ENCODE measurements at places on chromosomes 4 and X.

DNA sequence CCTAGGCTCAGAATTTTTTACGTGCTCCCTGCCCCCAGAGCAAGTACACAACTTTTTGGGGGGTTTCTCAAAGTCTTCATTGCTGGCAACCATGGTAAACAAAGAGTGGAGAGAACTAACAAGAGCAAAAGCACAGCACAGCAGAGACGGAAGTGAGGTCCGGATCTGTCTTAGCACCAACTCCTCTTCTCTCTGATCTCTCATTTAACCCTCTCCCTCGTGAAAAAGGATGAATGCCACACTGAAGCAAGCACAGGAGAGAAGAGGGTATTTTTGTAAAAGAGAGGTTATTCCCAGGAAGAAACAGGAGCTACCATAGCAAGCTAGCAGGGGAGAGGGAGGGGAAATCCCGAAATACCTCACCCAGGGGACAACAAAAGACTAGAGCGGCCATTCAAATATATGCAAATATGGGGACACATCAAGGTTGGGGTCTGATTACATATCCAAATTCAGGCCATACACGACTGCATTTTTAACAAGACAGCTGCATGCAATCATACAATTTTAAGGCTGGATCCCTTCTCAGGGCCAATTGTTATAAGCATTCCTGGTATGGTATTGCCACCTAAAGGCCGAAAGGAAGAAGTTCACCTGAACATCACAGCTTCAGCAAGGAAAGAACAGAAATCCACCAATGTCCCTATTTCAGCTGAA is 46.6 kb downstream of the CD40LG start:
- H3K36me3 ChIP-seq, result no peaks in the 10 kb centered on the region
- DNase-seq, result no peak
- no peaks in the 10 kb centered on the region for H3K27me3 ChIP-seq
- H3K27ac ChIP-seq, result no peak overlapping the region
- H3K4me3 ChIP-seq, result no peak overlapping the region
- no peaks in the 10 kb centered on the region for H3K4me1 ChIP-seq

- H3K36me3 ChIP-seq, result no peaks in the 10 kb centered on the region
- no peaks in the 10 kb centered on the region for H3K4me1 ChIP-seq
- no peak overlapping the region for H3K27ac ChIP-seq
- no peaks in the 10 kb centered on the region for H3K27me3 ChIP-seq
- H3K4me3 ChIP-seq, result no peak overlapping the region
- DNase-seq, result no peak
Measured at GRCh38 chr4:127309369-127310102, 323.2 kb upstream of the INTU start.

GRCh38 chr4:123127218-123127617 is 204.8 kb upstream of the NUDT6 start:
- no peak for DNase-seq
- no peaks in the 10 kb centered on the region for H3K27me3 ChIP-seq
- no peak overlapping the region for H3K4me3 ChIP-seq
- no peaks in the 10 kb centered on the region for H3K4me1 ChIP-seq
- no peaks in the 10 kb centered on the region for H3K36me3 ChIP-seq
- H3K27ac ChIP-seq, result no peak overlapping the region

DNA sequence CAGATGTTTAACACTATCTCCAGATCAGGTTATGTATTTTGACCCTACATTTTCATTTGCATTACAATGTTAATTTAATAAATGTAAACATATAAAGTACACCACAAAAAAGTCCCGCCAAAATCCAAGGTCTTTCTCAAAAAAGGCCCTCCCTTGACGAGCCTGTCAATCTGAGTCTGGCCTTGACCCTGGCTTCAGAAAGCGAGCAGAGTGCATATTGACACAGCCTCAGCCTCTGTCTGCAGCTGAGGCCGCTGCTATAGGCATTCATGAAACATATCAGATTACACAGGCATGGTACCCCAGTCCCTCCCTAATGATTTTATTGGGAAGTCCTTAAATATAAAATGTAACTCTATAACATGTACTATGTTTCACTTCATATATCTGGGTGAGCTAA is 6.2 kb downstream of the MBNL3 start:
- H3K4me1 ChIP-seq, result no peaks in the 10 kb centered on the region
- no peaks in the 10 kb centered on the region for H3K27me3 ChIP-seq
- no peak overlapping the region for H3K27ac ChIP-seq
- no peaks in the 10 kb centered on the region for H3K36me3 ChIP-seq
- no peak overlapping the region for H3K4me3 ChIP-seq

DNA sequence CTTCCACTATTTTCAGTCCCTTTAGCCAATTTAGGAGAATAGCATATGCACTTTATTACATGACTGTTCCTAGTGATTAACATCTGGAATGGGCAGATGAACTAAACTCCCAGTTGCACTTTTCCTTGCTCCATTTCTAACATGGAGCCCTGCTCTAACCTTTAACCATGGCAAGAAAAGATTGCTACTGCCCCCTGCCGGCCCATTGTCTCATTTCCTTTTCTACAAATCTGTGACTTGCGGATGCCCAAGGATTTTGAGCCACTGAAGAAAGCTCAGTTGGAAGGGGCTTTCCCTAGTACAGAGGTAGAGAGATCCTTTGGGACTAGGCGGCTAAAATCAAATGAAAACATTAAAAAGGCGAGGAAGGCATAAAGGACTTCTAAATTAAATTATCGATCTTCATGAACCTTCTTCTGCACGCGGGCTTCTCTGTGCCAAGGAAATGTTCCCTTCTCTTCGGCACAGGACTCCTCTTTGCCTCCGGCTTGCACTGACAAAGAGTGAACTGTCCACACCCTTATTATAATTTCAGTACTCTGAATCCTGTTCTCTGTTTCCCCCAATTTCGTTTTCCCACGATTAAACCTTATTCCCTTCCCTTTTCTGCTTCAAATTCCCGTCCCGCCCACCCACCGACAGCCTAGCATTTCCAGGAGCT is 577 bp upstream of the GLRA2 start:
- no peak overlapping the region for H3K4me3 ChIP-seq
- no peaks in the 10 kb centered on the region for H3K4me1 ChIP-seq
- peak; percentile 20 for DNase-seq

DNA sequence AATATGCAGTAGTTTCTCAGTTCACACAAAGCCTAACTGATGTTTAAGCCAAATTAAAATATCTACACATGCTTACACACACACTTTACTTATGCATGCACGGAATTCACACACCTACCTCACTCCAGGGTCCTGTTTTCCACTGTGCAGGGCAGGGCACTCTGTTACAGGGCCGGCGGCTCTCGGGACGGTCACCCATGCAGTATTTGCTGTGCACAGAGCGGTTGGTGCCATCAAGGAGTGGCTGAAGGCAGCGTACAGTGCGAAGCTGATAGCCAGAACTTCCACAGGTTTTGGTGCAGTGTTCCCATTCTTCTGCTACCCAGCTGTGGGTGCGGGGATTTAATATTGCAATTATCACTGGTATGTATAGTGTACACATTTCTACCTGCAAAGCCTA is 258.9 kb downstream of the NPFFR2 start:
- no peak overlapping the region for H3K4me3 ChIP-seq
- DNase-seq, result no peak
- no peaks in the 10 kb centered on the region for H3K27me3 ChIP-seq
- H3K4me1 ChIP-seq, result no peaks in the 10 kb centered on the region

DNA sequence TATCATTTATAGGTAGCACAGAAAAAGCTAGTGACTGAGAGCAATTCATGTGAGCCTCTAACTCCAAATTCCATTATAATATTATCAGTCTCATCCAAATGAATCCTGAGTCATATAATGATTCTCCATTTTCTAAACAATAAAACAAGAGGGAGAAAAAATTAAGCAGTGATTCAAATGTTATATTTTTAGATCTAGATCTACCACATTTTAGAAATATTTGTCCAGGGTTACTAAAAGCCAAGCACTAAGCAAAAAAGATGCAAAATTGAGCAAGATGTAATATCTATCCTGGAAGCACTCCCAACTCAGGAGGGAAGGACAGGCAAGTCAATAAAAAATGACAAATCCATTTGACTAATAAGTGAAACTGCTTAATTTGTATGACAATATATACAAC is 172.8 kb downstream of the FBXW7 start:
- no peak for DNase-seq
- no peaks in the 10 kb centered on the region for H3K36me3 ChIP-seq
- no peaks in the 10 kb centered on the region for H3K27me3 ChIP-seq
- no peak overlapping the region for H3K27ac ChIP-seq

DNA sequence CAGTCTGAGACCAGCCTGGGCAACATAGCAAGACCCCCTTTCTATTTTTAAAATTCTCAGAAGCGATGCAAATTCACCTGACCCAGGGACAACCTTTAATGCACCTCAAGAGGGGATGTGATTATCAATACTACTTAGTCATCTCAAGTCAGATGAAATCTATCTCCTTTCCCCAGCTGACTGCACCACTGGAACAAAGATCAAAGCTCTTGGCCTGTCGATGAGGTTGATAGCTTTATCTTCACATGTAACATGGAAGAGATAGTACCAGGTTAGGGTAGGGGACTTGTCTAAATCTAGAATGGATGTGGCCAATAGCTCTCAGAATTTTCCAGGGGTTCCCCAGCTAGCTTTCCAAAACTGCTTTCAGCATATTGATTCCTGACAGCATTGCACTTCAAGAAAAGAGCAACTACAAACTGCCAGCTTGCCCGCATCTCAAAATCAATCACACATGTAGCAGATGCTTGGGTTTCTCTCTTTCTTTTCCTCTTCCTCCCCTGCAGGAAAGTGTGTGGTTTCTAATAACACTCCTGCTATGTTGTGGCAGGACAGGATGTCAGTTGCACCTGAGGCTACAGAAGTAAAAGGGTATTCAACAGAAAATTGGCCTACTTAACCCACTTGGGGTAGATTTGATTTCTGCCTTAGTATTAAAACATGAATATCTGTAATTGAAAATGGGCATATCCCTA is 12.2 kb upstream of the TMEM164 start:
- H3K36me3 ChIP-seq, result no peaks in the 10 kb centered on the region
- H3K27ac ChIP-seq, result no peak overlapping the region
- H3K4me1 ChIP-seq, result no peaks in the 10 kb centered on the region
- no peaks in the 10 kb centered on the region for H3K27me3 ChIP-seq
- no peak for DNase-seq
- no peak overlapping the region for H3K4me3 ChIP-seq

DNA sequence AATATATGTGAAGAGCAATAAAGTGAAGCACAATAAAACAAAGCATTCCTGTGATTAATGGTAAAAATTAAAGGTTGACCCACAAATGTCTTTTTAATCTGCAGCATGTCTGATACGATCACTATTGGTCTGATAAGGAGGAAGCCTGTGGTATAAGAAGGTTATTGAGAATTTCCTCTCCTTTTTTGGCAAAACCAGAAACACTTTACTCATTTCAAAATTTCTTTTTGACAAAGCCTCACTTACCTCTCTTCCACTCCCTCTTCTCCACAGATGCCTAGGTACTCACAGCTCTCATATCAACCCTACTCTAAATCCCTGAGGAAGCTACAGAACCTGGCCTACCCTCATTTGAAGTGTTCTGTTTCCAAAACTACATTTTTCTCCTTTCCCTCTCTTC is 56.1 kb downstream of the TSPAN5 start:
- no peaks in the 10 kb centered on the region for H3K36me3 ChIP-seq
- no peak overlapping the region for H3K4me3 ChIP-seq
- no peaks in the 10 kb centered on the region for H3K4me1 ChIP-seq

- no peaks in the 10 kb centered on the region for H3K27me3 ChIP-seq
- no peaks in the 10 kb centered on the region for H3K36me3 ChIP-seq
- no peak overlapping the region for H3K4me3 ChIP-seq
- H3K27ac ChIP-seq, result no peak overlapping the region
- no peaks in the 10 kb centered on the region for H3K4me1 ChIP-seq
- no peak for DNase-seq
Measured at GRCh38 chr4:29983890-29984289, 736.3 kb upstream of the PCDH7 start.

- H3K27me3 ChIP-seq, result peaks cover 4% of the 10 kb centered on the region
- H3K27ac ChIP-seq, result no peak overlapping the region
- no peaks in the 10 kb centered on the region for H3K36me3 ChIP-seq
- no peak overlapping the region for H3K4me3 ChIP-seq
- no peaks in the 10 kb centered on the region for H3K4me1 ChIP-seq
Measured at GRCh38 chrX:112078606-112079005, 4.0 kb downstream of the TRPC5 start.

GRCh38 chr4:184616633-184617551 is 32.4 kb downstream of the CASP3 start:
- H3K4me3 ChIP-seq, result no peak overlapping the region
- no peaks in the 10 kb centered on the region for H3K4me1 ChIP-seq
- no peak for DNase-seq
- H3K27me3 ChIP-seq, result no peaks in the 10 kb centered on the region
- no peaks in the 10 kb centered on the region for H3K36me3 ChIP-seq

DNA sequence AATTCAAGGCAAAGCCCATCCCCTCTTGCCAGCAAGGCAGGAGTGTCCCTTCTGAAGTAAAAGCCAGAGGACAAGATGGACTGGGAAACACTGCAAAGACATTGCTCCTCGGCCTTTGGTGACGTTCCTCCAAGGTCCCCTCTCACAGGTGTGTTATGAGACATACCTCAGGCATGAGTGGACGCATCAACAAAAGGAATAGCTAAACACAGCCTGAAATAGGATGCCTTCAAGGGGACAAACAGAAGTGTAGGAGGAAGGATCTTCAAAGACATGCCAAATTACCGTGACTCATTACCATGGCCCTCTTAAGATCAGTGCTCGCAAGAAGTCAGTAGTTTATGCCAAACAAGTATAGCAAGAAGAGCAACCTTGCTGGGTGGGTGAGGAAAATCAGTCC is 6.0 kb upstream of the IDS start:
- H3K4me1 ChIP-seq, result no peaks in the 10 kb centered on the region
- DNase-seq, result no peak
- H3K27ac ChIP-seq, result no peak overlapping the region
- no peaks in the 10 kb centered on the region for H3K27me3 ChIP-seq

DNA sequence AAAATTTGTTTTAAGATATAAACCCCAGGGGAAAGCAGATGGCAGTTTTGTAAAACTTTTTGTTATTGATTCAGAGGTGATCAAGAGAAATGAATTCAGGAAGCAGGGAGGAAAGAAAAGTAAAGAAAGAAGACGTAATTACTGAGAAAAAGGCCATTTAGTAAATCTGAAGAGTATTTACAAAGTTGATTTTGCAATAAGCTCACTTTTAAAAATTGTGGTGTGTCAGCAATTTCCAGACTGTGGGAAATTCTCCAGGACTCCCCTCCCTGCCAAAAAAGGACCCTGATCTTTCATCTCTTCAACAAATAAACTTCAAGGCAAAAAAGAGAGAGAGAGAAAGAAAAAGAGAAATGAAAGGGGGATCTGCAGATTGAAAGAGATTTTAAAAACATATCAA is 36.6 kb downstream of the PCYT1B start:
- H3K36me3 ChIP-seq, result no peaks in the 10 kb centered on the region
- no peak overlapping the region for H3K27ac ChIP-seq
- H3K27me3 ChIP-seq, result no peaks in the 10 kb centered on the region
- H3K4me1 ChIP-seq, result no peaks in the 10 kb centered on the region
- no peak overlapping the region for H3K4me3 ChIP-seq
- no peak for DNase-seq

- H3K27ac ChIP-seq, result no peak overlapping the region
- DNase-seq, result peak; percentile 37
- H3K4me3 ChIP-seq, result no peak overlapping the region
- no peaks in the 10 kb centered on the region for H3K27me3 ChIP-seq
- H3K36me3 ChIP-seq, result no peaks in the 10 kb centered on the region
Measured at GRCh38 chrX:124406294-124407014, 60.1 kb downstream of the SH2D1A start.

GRCh38 chr4:68724426-68724825 is 54.0 kb upstream of the UGT2B15 start:
- H3K4me1 ChIP-seq, result no peaks in the 10 kb centered on the region
- no peak for DNase-seq
- no peaks in the 10 kb centered on the region for H3K27me3 ChIP-seq
- H3K27ac ChIP-seq, result no peak overlapping the region
- H3K36me3 ChIP-seq, result no peaks in the 10 kb centered on the region
- H3K4me3 ChIP-seq, result no peak overlapping the region
